ENCODE measurements at places on chromosomes 6 and 20.

DNA sequence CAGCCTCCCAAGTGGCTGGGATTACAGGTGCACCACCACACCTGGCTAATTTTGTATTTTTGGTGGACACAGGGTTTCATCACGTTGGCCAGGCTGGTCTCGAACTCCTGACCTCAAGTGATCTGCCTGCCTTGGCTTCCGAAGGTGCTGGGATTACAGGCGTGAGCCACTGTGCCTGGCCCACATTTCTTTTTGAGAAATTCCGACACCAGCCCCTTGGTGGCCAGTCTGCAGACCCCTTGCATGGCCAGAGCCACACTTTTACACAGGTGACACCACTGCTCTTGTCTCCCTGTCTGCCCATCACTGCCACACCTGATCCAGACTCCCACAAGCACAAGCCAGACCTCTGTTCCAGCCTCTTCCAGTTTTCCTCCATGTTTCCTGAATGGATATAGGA lies 33.0 kb downstream of the SRSF3 start:
- DNase-seq = no peak

DNA sequence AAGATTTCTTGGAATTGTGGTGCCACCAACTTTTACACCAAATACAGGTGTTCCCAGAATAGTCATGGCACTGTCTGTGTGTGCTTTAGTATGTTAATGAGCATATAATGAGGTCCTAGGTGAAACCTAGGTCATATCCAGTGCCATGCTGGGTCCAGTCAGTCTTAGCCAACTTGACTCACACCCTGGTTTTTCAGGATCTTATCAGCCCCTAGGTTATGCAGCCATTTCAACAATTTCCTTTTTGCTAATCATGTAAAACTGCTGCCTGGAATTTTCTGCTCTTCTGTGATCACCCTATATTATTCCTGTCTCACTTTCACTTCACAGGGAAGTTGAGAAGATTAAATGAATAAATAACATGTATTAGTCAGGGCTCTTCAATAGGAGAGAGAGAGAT lies 23.7 kb downstream of the SDHAF4 start:
- DNase-seq = no peak

GRCh38 chr6:143980921-143981320 lies 27.1 kb downstream of the PLAGL1 start:
- DNase-seq = no peak

DNA sequence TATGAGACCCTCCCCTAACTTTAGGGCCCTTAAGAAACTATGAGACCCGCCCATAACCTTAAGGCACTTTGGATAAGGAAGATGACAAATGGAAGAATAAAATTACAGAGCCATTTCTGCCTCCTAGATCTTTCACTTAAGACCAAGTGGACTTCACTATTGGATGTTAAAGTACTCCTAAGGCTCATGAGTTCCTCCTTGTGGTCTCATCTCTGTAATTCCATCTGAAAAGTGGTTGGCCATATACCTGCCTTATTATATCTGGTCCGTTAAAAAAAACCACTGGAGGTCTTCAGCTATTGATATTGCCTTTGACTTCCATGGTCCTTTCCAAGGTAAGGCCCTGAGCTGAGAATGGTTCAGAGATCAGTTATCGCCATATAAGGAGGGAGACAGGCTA lies 310.3 kb downstream of the EYA4 start:
- DNase-seq = no peak

- DNase-seq = no peak
Measured at GRCh38 chr6:100177956-100178355, 183.9 kb upstream of the MCHR2 start.

- DNase-seq = no peak
Measured at GRCh38 chr6:3411967-3412778, 44.7 kb downstream of the SLC22A23 start.

DNA sequence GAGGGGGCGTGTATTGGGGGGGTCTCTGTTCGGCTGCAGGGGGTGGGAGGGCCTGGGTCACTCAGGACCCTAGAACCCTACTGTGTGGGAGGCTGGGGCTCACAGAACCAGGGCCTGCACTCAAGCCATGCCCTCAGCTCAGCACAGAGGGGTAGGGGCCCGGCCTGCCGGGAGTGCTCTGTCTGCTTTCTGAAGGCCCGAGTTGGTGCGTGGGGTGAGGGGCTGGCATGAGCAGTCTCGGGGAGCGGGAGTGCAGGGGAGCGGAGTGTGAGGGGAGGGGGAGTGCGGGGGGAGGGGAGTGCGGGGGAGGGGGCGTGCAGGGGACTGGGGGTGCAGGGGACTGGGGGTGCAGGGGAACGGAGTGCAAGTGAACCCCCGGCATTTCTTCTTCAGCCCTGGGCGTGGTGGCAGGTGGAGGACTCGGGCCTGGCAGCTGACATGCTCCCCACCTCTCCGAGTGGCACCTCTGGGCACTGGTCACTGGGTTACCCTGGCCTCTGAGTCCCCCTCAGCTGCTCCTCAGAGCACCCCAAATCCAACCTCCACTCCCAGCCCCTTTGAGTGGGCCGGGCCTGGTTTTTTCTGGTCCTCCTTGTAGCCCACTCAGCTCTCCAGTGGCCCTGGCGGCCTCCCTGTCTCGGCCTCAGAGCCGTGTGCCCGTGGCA lies 1.0 kb downstream of the COL20A1 start:
- no peak for DNase-seq

DNA sequence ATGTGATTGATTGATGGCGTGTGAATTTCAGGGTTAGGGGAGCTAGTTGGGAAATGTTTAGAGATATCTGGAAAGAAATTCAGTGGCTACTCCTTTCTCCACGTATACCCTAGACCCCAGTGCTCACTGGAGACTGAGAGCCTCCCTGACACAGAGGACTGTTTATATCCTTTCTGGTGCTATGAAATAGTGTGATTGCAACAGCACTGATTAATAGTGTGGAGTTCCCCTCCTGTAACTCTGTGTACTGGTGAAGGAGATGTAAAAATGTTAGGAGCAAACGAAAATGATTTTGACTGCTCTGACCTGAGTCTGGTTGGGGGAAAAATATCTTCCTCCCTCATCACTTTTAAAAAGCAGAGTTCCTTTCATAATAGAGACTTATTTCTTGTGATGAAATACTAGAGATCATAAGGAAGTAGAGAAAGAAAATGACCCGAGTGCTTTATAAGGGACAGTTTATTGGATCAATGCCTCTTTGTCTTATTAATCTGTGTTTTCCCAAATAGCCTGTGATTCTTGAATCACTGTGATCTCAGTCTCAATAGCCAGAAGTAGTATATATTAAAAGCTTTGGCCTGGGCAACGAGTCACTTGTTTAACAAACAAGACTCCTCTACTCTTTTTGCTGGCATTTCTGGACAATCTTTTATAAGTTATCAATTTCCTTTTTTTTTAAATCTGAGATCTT lies 92.3 kb downstream of the RNF182 start:
- DNase-seq = no peak

GRCh38 chr6:33627876-33628275 lies 6.8 kb downstream of the ITPR3 start:
- no peak for DNase-seq

- no peak for DNase-seq
Measured at GRCh38 chr6:84026721-84027164, 6.8 kb upstream of the MRAP2 start.

DNA sequence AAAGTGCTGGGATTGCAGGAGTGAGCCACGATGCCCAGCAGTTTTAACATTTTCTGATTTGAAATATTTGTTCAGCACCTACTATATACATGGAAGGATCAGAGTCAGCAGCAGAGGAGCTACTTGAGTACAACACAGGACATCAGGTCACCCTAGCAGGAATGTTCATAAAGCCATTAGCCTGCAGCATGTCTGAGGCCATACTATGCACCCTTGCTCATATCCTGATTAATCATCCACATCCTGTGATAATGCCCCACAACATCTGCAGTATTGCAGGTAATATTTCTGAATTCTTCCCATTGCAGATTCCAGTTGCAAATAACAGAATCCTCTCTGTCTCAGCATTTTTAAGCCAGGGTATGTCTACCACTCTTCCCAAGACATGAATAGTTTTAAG lies 171.0 kb upstream of the PRND start:
- no peak for DNase-seq

- no peak for DNase-seq
Measured at GRCh38 chr6:19479551-19479950, 357.6 kb upstream of the ID4 start.

DNA sequence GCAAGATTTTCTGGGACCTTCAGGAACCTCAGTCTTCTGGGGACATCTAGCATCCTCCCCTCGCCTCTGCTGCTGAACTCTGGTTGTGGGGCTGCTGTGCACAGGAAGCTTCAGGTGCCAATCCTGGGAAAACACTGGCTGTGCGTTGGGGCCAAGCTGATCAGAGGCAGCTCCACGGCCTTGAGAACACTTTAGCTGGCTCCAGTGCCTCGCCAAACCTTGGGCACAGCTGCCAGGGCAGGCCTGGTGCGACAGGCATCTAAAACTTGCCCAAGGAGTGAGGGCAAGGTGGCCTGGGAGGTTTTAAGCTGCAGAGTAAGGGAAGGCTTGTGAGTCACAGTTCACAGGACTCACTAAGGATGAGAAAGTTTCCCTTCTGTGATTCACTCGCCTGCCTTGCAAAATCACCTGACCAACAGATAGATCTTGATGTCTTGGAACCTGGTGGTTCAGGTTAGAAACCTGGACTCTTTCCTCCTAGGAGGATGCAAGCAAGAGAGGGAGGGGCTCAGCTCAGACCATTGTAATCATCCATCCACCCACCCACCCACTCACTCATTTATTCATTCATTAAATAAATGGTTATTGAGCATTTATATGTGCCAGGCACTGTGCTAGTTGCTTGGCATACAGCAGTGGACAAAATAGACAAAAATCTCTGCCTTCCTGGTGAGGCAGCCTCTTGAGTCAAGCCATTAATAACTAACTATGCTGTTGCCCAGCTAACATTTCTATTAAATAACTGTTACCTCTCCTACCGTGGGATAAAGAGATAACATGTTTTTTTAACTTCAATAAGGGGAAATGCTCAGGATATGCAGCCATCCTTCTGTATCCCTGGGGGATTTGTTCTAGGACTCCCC lies 2.5 kb upstream of the SPATS1 start:
- no peak for DNase-seq
